ENCODE measurements at places on chromosomes 6 and 20.
A peak's percentile ranks its signal among the peaks of the same experiment; 100 is the strongest.

DNA sequence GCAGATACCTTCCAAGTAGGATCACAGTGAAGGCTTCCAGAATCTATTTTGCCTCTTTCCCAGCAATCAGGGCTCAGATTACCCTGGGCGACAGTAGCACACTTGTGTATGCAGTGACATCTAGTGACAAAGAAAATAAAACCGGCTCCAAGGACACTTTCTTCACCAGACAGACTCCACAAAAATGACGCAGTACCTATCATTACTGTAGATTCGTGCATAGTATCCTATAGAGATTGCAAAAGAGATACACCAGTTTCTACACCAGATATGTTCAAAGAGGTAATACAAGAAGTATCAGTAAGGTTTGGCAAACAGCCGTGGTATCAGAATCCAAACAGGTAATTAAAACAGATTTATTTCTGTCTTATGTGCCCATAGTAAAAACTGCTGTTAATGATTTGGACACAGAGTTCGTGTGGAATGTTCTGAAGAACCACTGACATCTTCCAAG lies 600.4 kb upstream of the JAG1 start:
- peak; percentile 80 for DNase-seq

GRCh38 chr6:152532556-152533422 lies 104.4 kb downstream of the SYNE1 start:
- DNase-seq, result no peak

DNA sequence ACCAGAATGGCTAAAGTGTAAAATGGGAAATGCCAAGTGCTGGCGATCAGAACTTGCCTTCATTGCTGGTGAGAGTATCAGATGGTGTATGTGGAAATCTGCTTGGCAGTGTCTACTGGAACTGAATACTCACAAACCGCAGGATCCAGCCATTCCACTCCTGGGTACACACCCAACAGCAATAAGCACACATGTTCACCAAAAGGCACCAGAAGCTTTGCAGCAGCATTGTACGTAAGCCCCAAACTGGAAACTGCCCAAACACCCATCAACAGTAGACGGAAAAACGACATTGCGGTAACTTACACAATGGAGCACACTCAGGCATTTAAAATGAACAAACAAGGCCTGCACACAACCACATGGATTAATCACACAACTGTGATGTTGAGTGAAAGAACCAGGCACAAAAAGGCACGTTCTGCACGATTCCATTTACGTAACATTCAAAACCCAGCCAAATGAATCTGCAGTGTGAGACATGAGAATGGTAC lies 37.3 kb upstream of the BPIFA2 start:
- DNase-seq, result no peak

DNA sequence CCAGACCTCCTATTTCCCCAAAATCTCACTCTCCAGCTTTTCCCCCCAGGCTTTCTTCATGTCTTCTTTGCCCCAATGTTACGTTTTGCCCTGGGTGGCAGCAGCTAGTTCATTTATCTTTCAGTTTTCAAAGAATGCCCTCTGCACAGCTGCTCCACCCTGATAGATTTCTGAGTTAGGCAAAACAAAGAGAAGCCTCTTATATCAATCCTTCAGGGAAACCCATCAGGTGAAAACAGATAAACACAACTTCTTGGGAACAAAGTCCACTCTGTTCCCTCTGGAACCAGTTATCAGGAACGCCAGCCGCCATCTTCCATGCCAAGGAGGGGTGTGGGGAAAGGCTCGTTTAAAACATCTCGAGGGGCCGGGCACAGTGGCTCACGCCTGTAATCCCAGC lies 34.0 kb downstream of the ZBTB9 start:
- DNase-seq, result no peak

- DNase-seq, result peak; percentile 93
These were observed 132.2 kb downstream of the OGFRL1 start for GRCh38 chr6:71420693-71421328.

DNA sequence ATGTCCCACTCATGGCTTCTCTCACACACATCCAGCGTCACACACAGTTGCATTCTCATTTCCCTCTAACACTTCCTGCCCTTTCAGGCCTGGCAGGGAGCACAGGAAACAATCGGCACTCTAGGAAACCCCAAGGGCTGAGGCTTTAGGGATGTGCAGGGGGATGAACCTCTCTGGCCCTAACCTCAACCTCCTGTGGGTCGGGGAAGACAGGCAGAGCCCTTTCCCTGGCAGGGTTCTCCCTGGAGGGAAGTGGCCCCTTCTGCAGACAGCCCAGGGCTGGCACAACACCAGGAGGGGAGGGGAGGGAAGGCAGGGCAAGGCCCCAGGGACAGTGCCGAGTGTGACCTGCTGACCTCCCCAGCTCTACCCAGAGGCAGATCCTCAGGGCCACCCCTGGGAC lies 2.7 kb downstream of the TEAD3 start:
- peak; percentile 64 for DNase-seq

DNA sequence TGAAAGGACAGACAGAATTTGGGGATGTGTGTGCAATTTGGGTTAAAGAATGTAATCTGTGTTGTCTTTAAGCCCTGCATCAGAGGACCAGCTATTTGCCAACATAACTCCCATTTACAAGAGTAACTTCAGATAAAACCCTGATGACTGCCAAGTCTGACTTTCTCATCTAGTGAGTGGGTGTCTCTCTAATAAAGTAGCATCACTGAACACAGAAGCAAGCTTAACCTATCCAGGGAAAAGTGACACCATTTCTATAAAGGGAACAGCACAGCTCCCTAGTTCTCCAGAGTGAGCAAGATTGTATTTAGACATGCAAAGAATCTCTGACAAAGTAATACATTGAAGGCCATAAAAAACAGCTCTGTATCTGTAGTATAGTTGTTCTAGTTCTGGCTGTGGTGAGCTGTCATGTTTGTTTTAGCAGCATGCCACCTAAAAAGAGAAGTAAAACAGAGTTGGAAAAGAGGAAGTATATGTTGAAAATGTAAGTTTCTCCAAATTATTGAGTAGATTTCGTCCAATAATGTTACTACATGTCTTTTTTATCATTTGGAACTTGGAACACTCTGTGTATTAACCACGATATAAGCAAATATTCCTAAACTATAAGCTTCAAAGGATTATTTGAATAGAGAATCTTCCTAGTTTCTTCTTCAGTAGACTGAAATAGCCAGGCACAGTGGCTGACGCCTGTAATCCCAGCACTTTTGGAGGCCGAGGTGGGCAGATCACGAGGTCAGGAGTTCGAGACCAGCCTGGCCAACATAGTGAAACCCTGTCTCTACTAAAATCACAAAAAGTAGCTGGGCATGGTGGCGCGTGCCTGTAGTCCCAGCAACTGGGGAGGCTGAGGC lies 8.8 kb upstream of the PIM1 start:
- DNase-seq, result peak; percentile 57

DNA sequence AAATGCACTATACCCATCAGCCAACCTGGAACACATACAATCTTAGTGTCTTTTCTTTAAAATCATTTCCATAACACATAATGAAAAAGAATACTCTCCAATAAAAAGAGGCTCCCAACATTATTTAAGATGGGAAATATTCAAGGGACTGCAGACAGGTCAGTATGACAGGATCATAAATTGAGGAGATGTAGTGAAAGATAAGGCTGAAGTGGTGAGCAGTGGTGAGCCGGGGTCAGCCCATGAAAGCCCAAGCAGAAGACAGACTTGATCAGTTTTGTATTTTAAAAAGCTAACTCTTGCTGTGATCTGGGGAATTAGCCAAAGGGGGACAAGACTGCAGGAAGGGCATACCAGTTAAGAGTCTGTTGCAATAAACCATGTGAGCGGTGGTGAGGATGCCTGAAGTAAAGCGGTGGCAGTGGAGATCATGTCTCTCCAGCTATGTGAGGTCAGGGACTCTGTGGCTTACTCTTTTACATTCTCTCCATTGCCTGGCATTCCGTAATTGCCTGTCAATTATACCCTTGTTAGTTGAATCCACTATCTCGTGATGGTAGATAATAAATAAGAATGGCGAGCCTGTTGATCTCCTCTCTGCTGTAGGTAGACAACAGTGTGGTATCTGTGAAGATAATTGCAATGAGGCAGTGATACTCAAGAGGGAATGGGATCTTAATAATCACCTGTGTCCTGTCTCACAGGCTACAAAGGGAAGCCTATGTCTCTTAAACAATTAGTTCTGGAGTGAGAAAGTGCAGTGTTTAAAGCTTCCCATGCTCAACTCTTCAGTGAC lies 97.4 kb downstream of the FILIP1 start:
- DNase-seq, result no peak

- no peak for DNase-seq
These were observed 74.7 kb upstream of the SLC4A11 start for GRCh38 chr20:3313683-3314065.

DNA sequence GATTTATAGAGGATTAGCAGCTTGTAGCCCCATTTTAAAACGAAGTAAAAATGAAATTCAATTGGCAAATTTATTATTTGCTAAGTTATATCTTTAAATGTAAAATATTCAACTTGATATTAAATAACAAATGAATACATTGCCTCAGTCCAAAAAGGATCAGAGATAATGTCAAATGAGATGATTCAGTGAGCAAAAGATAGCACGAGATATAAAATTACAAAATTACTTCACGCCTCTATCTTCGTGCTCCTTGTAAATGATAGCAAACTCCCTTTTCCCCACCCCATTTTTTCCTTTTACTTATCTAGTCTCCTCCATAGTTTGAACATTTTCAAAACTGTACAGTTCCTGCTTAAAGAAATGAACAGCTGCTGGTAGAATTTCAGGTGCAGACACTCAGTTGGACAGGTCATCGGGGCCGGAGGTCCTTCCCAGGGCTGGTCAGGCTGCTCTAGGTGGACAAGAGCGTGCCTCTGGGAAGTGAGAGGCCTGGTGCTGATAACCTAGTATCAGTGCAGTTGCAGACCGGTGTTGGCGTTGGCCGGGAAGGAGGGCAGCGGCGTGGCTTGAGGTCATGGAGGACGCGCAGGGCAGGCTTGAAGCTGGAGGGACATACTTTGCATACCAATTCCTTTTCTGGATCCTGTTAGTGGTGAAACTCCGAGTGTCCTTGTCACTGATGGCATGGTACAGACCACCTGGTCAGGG lies 83.9 kb downstream of the CDC5L start:
- no peak for DNase-seq

DNA sequence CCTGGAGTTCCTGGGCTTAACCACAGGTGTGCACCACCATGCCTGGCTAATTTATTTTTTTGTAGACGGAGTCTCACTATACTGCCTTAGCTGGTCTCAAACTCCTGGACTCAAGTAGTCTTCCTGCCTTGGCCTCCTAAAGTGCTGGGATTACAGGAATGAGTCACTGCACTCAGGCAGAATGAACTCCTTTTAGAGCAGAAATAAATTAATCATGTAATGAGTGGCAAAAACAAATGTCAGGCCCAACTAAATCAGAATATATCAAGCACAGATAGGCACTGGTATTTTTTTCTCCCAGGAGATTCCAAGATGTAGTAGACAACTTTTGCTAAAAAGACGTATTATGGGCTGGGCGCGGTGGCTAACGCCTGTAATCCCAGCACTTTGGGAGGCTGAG lies 2.6 kb downstream of the RPS10 start:
- no peak for DNase-seq

- DNase-seq, result no peak
These were observed 5.0 kb upstream of the BHLHE23 start for GRCh38 chr20:63011798-63012197.

DNA sequence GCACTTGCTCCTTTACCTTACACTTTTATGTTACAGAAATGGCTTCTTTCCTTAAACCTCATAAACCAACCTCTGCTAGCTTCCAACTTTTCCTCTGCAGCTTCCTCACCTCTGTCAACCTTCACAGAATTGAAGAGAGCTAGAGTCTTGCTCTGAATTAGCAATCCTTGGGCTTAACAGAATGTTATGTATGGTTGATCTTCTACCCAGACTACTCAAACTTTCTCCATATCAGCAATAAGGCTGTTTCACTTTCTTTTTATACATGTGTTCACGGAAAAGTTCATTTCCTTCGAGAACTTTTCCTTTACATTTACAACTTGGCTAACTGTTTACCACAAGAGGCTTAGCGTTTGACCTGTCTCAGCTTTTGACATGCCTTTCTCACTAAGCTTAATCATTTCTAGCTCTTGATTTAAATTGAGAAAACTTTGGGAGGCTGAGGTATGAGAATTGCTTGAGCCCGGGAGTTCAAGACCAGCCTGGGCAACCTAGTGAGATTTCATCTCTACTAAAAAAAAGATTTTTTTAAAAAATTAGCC lies 207.3 kb downstream of the BMP7 start:
- no peak for DNase-seq

- DNase-seq, result no peak
These were observed 22.8 kb upstream of the ATXN1 start for GRCh38 chr6:16783952-16784565.

GRCh38 chr6:15596186-15596896 lies 66.5 kb downstream of the DTNBP1 start:
- no peak for DNase-seq

DNA sequence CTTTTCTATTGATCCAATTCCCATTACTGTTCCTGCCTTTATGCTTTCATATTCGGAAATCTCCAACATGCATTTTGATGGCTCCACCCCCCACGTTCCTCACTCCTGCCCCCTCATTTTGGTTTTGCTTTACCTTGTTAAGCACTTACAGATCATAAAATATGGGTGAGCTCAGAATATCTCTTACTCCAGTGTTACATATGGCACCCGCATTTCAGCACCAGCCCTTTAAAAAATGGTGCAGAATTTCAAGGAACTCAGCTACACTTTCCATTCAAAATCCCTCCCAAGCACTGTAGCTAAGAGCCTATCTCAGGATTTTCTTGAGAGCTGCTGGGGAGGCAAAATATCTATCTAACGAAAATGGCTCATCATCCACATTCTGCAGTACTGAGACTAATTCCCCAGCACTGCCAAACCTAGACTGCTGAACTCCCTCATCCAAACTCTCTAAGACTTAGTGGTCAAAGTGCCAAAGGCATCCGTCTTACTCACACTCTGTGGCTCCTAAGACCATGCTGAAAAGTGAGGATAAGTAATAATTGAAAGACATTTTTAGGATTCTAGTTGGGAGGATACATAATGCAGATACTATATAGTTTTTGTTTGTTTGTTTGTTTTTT lies 7.8 kb downstream of the SGK1 start:
- DNase-seq, result no peak

GRCh38 chr20:31698803-31699718 lies 23.6 kb downstream of the BCL2L1 start:
- DNase-seq, result peak; percentile 93
